Osteocyte (in vitro differentiated cells): ENCODE measurements at places on chromosomes 11 and 22. TPM values are rescaled to one million over a fixed set of nuclear protein-coding genes. Genes with fewer than 3 reads are reported as not detected.
A peak's percentile ranks its signal among the peaks of the same experiment; 100 is the strongest.

GRCh38 chr11:75174781-75175370 lies 24.0 kb downstream of the SLCO2B1 start:
- DNase-seq: no peak

The KLHDC7B gene
- 0.21 TPM in 1 of 2 replicates, not detected in the other for total RNA-seq

- no peak for DNase-seq
Observed at GRCh38 chr11:12216041-12216451, 105.7 kb downstream of the MICAL2 start.

DNA sequence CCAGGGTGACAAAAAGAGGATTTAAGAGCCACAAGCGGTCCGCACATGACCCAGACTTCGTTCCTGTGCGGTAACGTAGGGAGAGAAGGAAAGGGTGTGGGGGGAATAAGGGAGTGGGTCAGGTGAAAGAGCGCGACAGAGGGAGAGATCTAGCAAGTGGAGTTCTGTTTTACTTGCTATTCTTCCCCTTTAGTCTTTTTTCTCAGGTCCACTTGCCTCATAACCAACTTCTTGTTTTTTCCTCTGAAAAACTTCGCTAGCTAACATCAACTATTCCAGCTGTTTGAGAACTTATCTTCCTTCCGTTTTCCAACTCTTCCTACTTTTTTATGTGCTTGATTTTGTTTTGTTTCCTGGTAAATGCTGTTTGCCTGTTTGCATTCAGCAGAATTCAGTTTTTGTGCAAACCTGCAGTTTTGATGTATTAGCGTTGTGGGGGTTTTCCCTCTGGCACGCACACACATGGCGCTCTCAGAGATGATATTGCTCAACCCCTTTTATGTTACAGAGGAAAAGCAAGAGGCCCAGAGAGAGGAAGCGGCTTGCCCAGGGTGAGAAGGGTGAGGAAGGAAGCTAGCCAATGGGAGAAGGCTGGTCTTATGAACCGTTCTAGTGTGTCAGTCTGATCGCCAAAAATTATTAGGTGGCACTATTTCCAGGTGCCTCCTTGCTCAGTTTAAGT lies 592 bp upstream of the CTSC start:
- DNase-seq: no peak

DNA sequence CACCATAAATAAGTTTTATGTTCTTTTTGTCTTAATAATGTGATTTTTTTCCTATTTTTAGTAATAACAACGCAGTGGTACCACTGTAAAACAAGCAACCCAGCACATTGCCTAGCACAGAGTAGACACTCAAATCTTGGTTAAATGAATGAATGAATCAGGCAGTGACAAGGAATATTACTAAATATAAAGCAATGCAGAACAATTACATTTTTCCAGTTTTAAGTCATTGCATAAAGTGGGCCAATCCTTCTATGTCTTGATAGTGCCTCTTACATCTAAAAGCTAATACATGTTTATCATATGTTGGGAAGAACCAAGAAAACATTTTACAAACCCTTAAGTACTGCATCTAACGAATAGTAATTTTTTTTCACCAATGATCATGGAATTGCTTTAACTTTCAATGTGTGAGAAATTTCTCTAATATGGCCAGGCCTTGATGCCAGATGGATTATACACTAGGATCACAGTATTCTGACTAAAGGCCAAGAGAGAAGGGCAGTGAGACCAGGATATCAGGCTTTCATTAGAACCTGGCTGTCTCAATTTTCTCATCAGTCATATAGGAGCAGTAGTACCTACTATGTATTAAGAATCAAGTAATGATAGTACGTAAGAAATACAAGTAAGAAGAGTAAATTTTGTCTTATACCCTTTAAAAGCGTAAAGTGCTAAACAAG lies 88.5 kb downstream of the TRIM44 start:
- DNase-seq: no peak

GRCh38 chr22:47435204-47435487 lies 672.7 kb downstream of the TBC1D22A start:
- DNase-seq: peak; percentile 49

The EIF3L gene
- total RNA-seq: 435 and 452 TPM in 2 replicates

The KDELR3 gene
- total RNA-seq: 39.3 and 49.3 TPM in 2 replicates

GRCh38 chr11:120054016-120054752 lies 83.7 kb downstream of the TRIM29 start:
- DNase-seq: peak; percentile 46

DNA sequence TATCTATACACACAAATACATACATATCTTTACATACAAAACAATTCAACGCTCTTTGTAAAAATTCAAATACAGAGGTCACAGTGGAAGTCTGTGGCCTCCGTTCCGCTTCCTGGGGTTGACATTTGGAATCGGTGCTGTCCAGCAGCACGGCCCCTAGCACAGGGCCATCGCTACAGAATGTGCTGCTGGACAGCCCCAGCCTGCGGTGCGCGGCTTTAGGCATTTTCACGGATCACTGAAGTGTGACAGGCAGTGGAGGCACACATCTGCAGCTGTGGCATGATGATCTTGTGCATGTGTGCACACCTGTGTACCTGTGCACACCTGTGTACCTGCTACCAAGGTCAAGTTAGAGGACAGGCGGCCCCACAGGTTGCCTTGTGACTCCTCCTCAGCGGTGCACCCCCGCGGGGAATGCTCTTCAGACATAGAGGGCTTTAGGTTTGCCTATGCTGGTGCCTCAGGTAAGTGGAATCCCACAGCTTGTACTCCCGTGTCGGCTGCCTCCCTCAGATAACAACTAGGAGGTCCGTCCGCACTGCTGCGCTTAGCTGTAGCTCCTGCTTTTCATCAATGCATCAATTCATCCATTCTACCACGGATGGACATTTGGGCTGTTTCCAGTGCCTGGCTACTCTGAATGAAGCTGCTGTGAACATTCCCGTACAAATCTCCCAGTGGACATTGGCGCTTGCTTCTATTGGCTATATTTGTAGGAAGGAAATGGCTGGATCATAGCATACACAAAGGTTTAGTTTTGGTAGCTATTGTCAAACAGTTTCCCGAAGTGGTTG lies 29.9 kb downstream of the GAL start:
- DNase-seq: no peak

The IFITM10 gene
- 13.5 and 24.0 TPM in 2 replicates for total RNA-seq

The MFNG gene
- total RNA-seq: 1.5 and 2.3 TPM in 2 replicates

The ACR gene
- total RNA-seq: not detected in 2 replicates

GRCh38 chr11:116650052-116650451 lies 122.7 kb downstream of the BUD13 start:
- DNase-seq: no peak

DNA sequence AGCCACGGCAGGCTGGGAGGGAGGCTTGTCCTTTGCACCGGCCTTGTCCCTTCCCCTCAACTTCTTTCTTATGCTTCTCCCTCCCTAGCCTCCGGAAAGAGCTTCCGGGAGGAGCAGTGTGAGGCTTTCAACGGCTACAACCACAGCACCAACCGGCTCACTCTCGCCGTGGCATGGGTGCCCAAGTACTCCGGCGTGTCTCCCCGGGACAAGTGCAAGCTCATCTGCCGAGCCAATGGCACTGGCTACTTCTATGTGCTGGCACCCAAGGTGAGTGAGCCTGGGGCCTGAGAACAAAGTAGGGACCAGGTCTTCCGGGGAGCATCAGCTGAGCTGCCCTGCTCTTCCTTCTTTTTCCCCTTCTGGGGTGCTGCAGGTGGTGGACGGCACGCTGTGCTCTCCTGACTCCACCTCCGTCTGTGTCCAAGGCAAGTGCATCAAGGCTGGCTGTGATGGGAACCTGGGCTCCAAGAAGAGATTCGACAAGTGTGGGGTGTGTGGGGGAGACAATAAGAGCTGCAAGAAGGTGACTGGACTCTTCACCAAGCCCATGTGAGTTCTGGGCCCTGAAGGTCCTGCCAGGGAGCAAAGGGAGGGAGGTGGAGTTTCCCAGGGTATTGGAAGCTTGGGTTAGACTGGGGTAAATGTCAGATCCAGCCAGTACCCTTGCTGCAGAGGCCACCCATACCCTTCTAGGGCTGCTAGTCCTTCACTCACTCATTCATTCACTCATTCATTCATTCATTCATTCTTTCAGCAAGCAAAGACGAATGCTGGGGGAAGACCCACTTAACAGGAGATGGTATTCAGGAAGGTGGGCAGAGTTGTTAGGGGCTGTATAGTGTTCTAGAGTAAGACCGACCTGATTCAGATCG lies 22.6 kb downstream of the ADAMTS15 start:
- DNase-seq: peak; percentile 56

DNA sequence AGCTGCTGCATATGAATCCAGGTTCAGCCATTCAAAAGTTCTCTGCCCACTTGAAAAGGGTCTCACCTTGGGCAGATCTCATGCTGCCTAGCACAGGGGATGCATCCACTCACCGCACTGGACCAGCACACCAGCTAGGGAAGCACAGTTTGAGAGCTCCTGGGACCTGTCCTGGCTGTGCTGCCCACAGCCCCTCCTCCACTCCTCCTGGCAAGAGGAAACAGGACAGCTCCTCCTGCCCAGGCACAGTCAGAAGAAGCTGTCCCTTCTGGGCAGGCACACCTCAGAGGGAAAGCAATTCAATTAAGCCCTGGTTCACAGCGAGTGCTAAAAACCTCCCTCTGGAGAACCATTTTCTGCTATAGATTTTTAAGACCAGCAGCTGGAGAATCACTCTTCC lies 146.7 kb downstream of the ST3GAL4 start:
- no peak for DNase-seq

- no peak for DNase-seq
Observed at GRCh38 chr11:20056950-20057943, 103.0 kb downstream of the DBX1 start.

GRCh38 chr11:124944565-124944964 lies 8.7 kb upstream of the HEPACAM start:
- no peak for DNase-seq

The OR52I1 gene
- not detected in 2 replicates for total RNA-seq

The SCGB2A2 gene
- total RNA-seq: not detected in 2 replicates

GRCh38 chr11:44613153-44613552 lies 47.7 kb downstream of the CD82 start:
- DNase-seq: no peak

DNA sequence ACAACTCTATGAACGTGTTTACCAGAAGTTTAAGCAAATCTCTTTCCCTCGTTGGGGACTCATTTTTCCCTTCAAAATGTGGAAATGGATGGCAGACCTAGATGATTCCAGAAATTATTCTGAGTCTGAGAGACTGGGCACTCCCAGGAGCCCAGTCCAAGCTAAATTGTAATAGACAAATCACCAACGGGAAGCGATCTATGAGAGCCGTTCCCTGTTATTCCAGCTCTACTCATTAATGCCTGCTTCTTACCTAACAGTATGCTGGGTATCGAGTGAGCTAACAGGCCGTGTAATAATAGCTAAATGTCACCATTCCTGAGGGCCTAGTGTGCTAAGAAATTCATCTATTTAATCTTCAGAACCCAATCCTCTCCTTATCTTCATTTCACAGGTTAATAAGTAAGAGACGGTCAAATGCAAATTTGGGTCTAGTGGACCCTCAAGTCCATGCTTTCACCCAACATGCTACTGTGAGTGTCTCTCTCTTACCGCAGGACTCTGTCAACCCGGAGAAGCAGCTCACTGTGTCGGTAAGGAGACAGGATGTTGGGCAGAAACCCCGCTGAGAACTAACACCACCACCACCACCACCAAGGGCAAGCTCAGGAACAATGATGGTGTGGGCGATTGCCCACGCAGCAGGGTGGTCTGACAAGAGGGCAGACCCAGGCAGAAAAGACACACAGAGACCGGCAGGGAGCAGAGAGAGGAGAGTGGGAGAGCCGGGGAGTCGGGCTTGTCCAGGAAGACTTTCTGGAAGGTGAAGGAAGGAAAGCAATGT lies 57.1 kb upstream of the TIMP3 start:
- DNase-seq: no peak

DNA sequence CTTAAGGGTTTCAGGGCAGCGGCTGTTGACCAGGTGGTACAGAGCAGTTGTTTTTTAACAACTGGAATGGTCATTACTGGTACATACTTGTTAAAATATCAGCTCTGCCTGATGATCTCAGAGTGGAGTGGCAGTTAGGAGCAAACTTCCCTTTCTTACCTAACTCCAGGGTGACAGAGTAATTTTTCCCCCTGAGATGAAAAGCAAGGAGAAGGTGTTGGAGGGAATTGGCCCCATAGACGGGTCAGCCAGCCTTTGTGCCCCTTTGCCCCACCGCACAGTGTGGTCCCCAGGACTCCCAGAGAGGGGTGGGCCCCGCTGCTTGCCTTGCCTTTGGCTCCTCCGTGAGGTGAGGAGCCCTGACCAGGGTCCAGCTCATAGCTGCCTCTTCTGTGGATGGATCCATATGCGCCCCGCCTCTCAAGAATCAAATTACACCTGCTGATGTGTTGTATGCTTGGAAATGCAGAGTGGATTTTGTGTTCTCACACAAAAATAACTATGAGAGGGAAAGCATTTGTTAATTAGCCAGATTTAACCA lies 27.0 kb upstream of the SORL1-AS1 start:
- no peak for DNase-seq

DNA sequence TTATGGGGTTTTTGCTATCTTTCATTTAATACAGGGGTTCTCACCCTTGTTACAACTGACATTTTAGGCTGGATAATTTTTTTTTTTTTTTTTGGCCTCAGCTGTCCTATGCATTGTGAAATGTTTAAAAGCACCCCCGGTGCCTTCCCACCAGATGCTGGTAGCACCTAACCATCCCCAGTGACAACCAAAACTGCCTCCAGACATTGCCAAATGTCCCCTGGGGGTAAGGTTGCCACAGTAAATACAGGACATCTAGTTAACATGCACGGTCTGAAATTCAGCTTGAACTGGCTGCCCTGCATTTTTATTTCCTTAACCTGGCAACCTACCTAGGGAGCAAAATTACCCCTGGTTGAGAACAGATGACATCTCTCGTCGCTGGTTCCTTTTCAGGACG lies 72.4 kb downstream of the CYTH4 start:
- no peak for DNase-seq

The JAML gene
- total RNA-seq: not detected in 2 replicates

The PGM2L1 gene
- total RNA-seq: 19.8 and 22.1 TPM in 2 replicates

The RPS6KA4 gene
- 33.7 and 35.9 TPM in 2 replicates for total RNA-seq

The ANO9 gene
- not detected in 2 replicates for total RNA-seq

The GUCY1A2 gene
- 0.68 and 0.78 TPM in 2 replicates for total RNA-seq

DNA sequence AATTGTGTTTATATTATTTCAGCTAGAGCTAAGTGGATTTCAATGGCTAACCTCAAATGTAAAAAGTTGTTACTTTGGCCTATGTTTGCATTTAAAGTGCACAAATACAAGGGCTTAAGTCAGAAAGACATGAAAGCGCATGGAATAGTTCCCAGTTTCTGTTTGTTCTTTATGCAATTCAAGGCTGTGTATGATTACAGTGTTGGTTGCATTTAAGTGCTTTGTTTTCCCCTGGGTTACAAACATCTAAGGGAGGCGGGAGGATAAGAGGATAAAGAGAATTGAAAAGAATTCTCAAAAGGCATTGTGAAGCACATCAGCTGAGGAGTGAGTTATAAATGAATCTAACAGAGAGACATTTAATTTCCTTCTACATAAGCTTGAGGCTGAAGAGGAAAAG lies 453.4 kb downstream of the NTM start:
- DNase-seq: no peak

GRCh38 chr22:45678961-45679912 lies 7.6 kb downstream of the ATXN10 start:
- DNase-seq: no peak
